ENCODE measurements at places on chromosomes 11 and 22. TPM values are rescaled to one million over a fixed set of nuclear protein-coding genes. Genes with fewer than 3 reads are reported as not detected.

The BEST1 gene
- total RNA-seq, result not detected

GRCh38 chr22:35418731-35419130 is 18.8 kb downstream of the MCM5 start:
- DNase-seq, result no peak

- peak; percentile 95 for DNase-seq
These were observed 3.6 kb upstream of the OR8B3 start for GRCh38 chr11:124402326-124402922.

DNA sequence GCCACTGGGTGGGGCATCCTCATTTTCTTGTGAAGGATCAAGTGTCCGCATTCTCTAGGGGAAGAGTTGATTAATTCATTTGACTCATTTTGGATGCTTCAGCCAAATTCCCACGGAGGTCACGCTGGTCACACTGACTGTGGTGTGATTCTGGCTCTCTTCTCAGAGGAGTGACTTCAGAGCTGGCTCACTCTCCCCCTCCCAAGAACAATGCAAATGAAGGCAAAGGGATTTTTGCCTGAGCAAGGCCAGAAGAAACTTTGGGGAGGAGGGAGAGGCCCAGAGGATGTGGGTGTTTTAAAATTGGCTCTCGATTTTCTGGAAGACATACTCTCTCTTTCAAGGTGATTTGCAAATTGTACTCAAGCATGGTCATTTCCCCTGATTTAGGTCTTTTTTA is 51.1 kb upstream of the LMO2 start:
- peak; percentile 69 for DNase-seq

DNA sequence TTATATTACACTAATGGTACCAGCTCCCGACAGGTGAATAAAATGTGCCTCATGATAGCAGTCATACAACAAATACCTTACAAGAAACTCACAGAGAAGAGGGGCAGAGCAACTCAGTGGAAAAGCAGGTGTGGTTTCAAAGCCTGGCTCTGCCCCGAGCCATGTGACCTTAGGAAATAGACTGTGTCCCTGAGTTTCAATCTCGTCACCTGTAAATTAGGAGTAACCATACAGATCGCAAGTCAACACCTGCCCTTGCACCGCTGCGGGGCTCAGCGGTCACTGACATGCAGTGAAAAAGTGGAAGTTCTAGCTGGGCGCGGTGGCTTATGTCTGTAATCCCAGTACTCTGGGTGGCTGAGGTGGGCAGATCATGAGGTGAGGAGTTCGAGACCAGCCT is 11.9 kb upstream of the MRTFA start:
- DNase-seq, result no peak

DNA sequence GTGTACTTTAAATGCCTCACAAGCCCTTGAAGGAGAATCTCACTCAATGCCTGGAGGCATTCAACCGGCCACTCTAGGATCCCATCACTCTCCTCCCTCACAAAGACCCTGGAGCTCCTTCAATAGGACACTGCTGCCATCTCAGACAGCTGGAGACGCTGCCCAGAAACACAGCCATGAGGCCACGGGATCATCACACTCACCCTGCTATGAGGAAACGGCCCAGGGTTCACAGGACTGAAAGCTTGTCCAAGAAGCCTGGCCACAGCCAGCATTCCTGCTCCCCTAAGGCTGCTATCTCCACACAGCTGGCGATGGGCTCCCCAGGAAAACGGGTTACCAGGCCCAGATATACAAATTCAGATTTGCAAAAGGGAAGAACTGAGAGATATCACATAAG is 13.2 kb downstream of the CARS1 start:
- DNase-seq, result no peak

DNA sequence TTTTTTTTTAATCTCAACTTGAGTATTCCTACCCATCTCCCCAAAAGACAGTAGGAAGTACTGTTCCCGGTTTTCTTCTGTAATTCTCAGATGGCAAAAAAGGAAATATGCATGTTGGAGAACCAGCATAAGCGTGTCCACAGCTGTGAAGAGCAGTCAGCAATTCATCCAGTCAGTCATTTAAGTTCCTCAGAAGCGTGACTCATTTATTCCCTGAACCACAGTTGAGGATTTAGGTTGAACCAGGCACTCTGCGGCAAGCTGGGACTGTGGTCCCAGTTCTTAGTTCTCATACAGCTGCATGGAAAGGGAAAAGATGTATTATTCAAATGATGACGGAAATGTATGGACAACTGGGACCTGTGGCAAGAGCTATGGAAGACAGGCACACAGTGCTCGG is 61.0 kb upstream of the MYO18B start:
- DNase-seq, result no peak
